Trophoblast cell (in vitro differentiated cells and primary cell): ENCODE measurements at places on chromosomes 7 and 10.

GRCh38 chr7:1844336-1844950 lies 174.4 kb downstream of the ELFN1 start:
- DNase-seq = no peak

DNA sequence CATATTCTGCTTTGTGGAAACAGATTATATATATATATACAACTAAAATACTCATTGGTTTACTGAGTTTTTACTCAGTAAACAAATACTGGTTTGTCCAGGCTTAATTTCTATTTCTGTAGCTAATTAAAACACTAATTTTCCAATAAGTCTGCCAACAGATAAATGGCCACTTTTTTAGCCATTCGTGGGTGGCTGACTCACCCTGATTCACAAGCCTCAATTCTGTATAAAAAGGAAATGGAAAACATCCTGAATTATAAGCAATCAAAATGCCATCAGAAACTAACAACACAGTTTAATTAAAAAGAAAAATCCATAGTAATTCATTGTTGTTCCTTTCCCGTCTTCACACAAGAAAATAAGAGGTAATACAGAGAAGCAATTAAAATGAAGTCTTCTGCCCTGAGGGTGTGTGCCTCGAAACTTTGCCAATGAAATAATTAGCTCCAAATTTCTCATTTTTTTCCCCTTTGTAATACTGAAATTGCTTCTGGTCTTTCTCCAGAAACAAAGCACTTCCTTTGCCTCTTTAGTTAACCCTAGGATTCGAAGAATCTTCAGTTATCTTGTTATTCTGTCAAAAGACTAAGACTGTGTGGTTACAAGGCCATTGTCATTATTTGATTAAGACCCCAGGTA lies 118.7 kb upstream of the PTN start:
- no peak for DNase-seq

DNA sequence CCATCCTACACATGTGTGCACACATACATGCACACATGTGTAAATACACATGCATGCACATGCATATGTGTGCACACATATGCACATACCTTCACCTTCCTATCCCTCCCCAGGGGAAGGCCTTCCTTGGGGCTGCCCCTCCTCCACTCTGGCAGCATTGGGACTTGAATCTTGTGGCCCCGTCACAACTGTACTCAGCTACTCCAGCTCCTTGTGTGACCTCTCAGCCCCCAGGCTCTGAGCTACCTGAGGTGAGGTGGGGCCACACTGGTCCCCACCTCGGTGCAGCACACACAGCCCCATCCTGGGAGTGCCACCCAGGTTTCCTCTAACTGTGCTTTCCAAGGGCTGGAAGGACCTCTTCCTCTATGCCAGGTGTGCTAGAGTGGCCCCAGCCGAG lies 116.0 kb downstream of the LHPP start:
- DNase-seq = no peak

DNA sequence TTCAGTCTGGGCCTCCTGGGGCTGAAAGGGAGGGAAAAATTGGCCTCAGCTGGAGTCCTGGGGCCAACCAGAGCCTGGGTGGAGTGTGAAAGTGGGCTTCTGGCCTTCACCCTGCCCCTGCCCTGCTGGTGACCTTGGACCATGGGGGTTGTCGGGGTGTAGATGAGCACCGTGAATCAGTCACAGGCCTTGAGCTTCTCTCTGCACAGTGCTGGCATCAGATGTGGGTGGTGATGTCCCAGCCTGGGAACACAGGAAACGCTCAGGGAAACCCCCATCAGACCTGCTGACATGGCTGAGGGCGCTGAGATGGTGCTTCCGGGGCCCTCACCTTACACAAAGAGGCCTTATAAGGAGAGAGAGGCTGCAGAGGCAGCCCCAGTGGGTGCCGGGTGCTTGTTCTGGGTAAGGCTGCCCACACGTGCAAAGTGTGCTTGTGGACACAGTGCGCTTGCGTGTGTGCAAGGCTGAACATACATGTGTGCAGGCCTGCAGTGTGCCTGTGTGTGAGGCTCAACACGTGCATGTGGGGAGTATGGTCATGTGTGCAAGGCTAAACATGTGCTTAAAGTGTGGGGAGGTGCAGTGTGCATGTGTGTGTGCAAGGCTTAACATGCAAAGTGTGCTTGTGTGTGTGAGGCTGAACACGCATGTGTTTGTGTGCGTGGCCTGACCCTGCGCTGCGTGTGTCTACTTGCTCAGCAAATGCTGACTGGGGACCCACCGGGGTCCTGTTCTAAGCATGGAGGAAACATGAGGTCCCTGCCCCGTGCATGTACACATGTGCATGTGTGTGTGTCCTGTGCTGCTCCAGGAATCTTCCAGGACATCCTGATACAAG lies 6.5 kb downstream of the ARPC1B start:
- DNase-seq = peak; percentile 40

- no peak for DNase-seq
Measured at GRCh38 chr10:128922172-128922571, 544.9 kb upstream of the MGMT start.

GRCh38 chr10:60664859-60665258 lies 113.4 kb upstream of the CDK1 start:
- DNase-seq = no peak

GRCh38 chr10:116671274-116671926 lies 50.6 kb downstream of the PNLIPRP2 start:
- peak; percentile 81 for DNase-seq

DNA sequence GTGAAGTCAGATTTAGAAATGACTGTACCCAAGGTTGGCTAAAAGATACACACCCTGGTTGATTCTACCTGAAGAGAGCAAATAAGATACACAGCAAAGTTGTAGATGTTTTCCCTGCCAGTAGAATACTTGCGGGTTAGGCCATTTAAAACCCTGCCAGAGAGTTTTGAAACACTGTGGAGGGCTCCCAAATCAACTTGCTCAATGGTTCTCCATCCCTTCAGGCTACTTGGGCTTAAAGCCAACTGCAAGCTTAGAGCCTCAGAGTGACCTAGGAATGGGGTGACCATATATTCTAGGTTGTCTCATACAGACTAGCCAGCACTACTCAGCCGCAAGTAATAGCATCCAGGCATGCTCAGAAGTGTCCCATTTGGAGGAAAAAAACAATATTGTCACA lies 10.0 kb downstream of the CAV1 start:
- DNase-seq = no peak

- DNase-seq = no peak
Measured at GRCh38 chr7:131011432-131011742, 277.4 kb upstream of the KLF14 start.

DNA sequence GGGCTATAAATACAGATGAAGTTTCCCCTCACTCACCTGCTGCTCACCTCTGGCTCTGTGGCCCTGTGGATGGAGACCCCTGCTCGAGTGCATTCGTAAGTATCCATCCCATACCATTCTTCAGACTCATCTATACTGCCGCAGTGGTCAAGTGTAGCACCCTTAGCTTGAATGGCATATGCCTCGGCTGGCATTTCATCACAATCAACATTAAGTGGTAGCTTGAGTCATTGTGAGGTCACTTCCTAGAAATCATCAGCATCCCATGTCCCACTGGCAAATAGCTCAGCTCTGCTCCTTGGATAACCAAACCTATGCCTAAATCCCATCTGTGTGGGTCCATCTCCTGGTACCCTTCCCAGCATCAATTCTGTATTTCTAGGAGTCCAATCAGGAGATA lies 38.2 kb downstream of the MDH2 start:
- DNase-seq = no peak

DNA sequence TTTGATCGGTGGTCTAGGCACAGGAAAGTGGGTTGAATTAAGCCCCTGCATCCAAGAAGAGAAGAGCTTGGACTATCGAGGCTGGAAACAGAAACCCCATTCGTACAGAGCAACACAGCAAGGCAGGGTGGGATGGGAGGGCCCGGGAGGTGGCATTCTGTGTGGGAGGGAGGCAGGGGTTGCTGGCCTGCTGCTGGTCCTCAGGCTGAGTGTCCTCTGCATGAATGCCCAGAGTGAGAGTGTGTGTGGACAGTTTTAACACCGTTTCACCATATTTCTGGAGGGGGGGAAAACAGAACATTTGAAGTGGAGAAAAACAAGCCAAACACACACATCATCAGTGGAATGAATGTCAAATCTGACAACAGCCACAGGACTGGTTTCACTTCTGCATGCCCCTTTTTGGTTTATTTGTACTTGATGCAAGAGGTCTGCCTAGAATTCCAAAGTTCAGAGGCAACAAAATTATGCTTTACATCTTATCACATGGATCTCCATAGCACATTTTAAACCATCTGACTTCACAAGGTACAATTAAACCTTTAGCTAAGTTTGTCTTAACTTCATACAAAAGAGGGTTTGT lies 11.1 kb upstream of the ENO4 start:
- DNase-seq = no peak

DNA sequence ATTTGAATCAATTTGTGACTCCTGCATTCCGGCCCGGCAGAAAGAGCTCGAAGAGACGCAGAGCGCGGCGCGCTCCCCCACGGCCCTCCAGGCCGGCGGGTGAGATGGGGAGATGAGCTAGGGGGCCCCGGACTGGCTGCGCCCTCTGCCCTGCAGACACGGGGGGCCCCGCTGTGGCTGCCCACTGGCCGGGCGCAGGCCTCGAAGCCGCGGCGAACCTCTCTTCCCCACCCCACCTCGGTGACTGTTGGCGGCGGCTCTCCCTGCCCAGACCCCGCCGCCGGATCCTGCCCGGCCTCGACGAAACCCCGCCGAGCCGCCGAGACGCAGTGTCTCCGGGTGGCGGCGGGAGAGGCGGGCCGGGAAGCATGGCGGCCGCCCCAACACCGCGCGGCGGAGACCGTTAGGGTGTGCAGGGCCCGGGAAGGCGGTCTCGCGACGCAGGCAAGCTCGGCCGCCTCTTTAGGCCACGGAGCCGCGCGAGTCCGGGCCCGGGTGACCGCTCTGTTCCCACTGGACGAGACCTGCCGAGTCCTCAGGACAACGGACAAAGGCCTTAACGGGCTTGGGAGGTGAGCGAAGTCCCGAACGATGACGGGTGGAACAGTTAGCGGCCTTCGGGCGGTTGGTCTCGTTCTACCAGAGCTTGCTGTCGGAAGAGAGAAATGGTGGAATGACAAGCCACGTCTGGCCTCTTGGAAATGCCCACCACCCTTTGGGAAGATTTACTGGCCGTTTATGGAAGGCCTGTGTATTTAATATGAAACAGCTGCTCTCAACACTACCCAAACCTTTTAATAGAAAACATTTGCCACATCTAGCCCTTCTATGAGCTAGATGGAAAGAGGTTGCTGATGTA lies 24.3 kb downstream of the NUP42 start:
- no peak for DNase-seq

- peak; percentile 53 for DNase-seq
Measured at GRCh38 chr7:51141451-51142003, 175.1 kb downstream of the COBL start.

DNA sequence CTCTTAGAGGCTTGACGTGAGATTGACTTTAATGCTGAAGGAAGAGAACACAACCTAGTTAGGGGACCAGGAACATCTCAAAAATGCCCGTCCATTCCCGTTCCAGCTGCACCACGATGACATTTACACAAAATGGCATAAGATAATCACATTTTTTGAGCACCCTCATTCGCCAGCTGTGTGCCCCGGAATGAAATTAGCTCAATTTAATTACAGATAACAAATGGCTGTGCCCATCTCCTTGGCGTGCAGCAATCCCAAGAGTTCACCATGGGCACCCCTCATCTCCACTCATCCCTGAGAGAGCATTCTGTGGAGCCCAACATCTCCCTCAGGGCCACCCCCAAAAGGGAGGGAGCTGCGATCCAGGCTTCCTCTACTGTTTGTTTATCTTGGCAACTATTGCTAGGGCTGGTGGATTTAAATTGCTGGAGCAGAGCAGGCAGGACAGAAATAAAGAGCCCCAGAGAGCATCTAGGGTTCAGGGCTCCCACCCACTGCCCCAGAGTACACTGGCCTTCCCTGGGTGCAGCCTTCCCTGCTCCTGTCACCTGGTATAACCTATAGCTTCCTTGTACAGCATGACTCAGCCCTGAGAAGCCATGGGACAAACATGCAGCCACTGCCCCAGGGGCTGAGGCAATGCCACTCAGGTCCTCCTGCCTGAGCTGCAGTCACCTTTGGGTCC lies 263.5 kb downstream of the ZEB1 start:
- peak; percentile 81 for DNase-seq

GRCh38 chr10:1410469-1411395 lies 326.6 kb downstream of the ADARB2 start:
- no peak for DNase-seq

DNA sequence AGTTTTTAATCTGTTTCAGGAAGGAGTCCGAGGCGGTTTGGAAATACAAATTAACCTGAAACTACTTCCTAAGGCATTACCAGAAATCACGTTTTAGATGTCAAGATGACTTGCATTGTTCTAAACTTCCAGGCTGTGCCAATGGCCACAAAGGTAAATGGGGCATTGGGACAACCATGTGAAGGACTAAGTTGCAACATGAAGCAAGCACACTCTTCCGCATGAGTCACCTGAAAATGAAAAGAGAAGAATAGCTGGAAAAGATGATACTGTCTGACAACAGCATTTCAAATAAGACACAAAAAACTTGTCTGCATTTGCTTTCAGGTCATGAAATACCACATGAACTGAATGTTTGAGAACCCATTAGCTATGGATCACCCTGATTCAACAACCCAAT lies 262.1 kb downstream of the AHR start:
- DNase-seq = no peak
